ENCODE measurements at places on chromosomes 1 and 21.

DNA sequence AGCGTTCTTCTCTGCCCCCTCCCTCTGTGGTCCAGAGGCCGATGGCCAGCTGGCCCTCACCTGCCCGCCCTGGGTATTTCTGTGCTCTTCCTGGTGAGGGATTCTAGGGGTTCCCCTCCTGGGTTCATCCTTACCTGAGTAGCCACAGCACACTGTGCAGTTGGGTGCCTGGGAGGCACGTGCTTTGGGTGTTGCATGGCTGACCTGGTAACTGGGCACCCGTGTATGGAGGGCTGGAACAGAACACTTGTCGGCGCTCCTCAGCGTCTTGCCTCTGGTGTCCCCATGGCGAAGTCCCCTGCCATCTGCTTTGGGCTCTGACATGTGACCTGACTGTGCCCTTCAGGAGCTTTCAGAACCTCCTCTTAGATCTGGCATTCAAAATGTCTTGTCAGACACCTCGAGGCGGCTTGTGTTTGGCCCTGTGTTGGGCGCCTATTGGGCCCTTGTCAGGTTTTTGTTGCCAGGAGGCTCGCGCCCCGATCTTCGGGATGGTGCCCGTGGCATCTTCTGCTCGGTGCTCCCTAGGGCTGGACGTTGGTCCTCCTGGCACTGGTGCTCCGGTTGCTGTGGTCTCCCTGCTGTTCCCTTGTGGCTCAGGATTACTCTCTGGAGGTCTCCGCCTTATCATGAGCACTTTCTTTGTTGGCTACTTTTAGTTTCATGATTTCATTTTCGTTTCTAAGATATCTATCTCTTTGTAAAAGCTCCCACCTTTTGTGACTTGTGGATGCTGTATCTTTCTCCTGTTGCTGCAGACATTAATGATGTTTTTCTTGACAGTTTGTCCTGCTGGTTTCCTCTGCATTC lies 28.5 kb downstream of the SKI start:
- DNase-seq, result no peak

DNA sequence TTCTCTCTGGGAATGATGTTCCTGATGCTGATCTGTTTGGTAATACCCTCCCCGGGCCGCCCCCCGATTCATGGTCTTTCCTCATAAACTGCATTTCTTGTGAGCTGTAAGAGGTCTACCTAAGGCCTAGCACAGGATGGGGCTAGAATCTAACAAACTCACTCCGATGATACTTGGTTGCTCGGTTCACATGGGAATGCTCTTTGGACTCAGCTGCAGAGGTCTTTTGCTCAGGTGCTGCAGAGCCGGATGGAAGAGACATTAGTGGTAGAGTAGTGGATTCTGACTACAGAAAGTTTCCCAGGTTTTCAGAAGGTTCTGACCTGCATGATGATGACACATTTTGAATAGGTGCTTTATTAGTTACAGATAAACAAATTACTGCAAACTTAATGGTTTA lies 8.3 kb upstream of the TMEM269 start:
- DNase-seq, result no peak

GRCh38 chr1:47452426-47452825 lies 14.6 kb downstream of the FOXD2 start:
- no peak for DNase-seq

- DNase-seq, result peak; percentile 86
Measured at GRCh38 chr21:28332796-28333195, 659.9 kb downstream of the LTN1 start.

- DNase-seq, result no peak
Measured at GRCh38 chr21:26043891-26044290, 126.7 kb downstream of the APP start.
